ENCODE measurements at places on chromosomes 16 and 17.
A peak's percentile ranks its signal among the peaks of the same experiment; 100 is the strongest.

GRCh38 chr17:52047086-52047485 is 111.4 kb downstream of the CA10 start:
- no peak for DNase-seq

GRCh38 chr17:10360578-10360977 is 12.2 kb downstream of the MYH13 start:
- no peak for DNase-seq

DNA sequence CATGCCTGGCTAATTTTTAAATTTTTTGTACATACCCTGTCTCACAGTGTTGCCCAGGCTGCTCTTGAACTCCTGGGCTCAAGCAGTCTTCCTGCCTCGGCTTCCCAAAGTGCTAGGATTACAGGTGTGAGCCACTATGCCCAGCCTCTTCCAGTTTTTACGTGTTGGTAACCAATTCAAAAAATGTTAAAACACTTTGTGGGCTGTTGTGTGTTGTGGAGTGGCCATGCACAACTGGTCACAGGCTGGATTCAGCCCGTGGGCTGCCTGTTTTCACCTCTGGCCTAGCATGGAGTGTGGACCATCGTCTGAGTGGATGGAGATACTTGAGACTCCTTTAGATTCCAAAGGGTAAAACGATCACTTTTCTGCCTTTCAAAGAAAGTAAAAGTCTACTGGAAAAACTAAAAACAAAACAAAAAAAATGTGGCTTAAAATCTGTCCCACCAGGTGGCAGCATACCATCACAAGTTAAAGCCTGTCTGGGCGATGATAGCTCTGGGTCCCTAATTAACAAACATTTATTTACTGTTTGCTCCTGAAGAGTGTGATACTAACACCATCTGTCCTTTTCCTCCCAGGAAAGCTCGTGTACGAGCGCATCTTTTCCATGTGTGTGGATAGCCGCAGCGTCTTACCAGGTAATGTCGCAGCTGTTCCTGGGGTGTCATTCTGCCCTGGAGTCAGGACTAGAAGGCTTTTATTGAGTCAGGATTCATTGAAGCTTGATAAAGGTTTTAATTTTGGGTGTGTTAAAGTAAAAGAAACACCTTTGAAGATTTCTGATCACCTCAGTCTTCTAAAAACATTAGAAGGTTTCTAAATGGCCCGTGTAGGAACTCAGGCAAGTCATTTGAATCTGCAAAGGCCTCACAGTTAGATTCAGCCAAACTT is 45.8 kb downstream of the VPS35L start:
- DNase-seq, result peak; percentile 58

- DNase-seq, result no peak
These were observed 98.5 kb downstream of the PGS1 start for GRCh38 chr17:78476973-78477372.

- no peak for DNase-seq
These were observed 527.2 kb downstream of the TMEM114 start for GRCh38 chr16:8063159-8063558.

GRCh38 chr16:20401066-20401465 is 3.5 kb downstream of the PDILT start:
- no peak for DNase-seq

GRCh38 chr17:79031996-79032875 is 8.3 kb downstream of the C1QTNF1 start:
- no peak for DNase-seq

DNA sequence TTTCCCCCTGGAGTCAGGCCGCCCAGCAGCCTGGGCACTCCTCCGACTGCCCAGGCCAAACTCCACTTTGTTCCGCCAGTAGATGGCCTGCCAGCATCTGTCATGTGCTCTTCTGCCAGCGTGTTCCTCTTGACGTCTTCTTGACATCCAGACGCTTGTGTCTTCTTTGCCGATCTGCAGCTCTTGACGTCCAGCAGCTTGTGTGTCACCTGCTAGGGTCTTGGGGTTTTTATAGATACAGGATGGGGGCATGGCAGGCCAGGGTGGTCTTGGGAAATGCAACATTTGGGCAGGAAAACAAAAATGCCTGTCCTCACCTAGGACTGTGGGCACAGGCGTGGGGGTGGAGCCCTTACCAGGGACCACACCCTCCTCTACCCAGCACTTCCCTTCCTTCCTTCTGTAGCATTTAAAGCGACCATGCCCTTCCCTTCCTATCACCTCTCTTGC is 88.7 kb downstream of the BMERB1 start:
- no peak for DNase-seq

DNA sequence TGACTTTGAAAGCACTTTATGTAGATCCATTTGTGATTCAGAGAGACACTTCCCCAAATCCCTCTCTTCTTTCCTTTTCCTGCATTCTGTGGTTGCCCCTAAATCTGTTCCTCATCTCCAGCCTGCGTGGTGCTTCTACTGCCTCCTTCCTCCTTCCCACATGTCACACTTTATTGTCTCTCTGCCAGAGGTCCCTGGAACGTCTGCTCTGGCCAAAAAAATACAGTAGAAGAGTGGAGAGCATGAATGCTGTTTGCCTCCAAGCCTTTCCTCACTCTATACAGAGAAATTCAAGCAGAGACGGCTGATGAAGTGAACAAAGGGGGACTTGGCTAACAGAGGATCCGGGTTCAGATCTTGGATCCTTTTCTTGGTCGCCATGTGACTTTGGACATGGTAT is 22.8 kb upstream of the IRX3 start:
- DNase-seq, result no peak

- DNase-seq, result no peak
These were observed 190.1 kb upstream of the TBX2 start for GRCh38 chr17:61209525-61209924.

- DNase-seq, result no peak
These were observed 167.6 kb downstream of the CNTNAP4 start for GRCh38 chr16:76444832-76445231.

DNA sequence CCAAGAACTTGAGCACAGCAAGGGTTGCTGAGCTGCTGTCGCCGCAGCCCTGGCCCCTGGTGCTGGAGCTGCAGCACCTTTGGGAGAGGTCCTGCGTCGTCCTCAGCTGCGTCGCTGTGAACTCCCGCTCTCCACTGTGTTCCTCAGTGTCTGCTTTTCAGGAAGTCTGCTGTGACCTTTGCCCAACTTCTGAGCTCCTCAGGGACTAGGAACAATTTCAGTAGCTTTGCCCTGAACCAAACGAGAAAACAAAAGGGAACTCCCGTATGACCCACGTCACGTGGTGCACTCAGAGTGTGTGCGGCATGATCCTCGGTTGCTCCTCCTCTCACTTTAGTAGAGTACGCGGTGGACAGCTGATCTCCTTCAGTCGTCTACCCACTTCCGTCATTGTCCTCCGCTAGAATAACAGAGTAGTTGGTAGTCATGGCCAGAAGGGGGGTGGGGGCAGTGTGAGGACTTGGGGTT is 44.2 kb downstream of the WDR45B start:
- no peak for DNase-seq

- DNase-seq, result no peak
These were observed 43.0 kb downstream of the TRARG1 start for GRCh38 chr17:1322480-1322879.

GRCh38 chr16:50685462-50686063 is 4.5 kb upstream of the SNX20 start:
- DNase-seq, result no peak

- DNase-seq, result no peak
These were observed 168.0 kb upstream of the IRX3 start for GRCh38 chr16:54454616-54455015.

DNA sequence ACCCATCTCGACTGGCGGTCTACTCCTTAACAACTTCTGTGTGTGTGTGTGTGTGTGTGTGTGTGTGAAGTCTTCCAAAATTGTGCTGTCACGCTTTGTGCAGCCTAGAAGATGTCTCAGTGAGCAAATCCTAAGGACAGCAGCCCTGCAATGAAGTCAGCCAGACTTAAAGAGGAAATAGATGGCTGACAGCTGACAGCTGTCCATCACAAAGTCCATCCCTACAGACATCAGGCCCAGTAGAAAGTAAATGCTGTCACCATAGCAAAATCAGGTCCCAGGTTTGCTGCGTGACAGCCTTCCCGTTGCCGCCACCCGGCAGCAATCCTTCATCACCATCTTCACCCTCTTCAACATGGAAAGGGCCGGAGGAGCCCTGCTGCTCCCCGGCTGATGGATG is 416.0 kb downstream of the SOX9 start:
- no peak for DNase-seq

- peak; percentile 82 for DNase-seq
These were observed 114.0 kb downstream of the C16orf95 start for GRCh38 chr16:87203060-87203656.

- DNase-seq, result no peak
These were observed 63.9 kb downstream of the SHISA9 start for GRCh38 chr16:12965274-12965804.

GRCh38 chr16:84132527-84133285 is 12.3 kb downstream of the HSDL1 start:
- DNase-seq, result no peak

DNA sequence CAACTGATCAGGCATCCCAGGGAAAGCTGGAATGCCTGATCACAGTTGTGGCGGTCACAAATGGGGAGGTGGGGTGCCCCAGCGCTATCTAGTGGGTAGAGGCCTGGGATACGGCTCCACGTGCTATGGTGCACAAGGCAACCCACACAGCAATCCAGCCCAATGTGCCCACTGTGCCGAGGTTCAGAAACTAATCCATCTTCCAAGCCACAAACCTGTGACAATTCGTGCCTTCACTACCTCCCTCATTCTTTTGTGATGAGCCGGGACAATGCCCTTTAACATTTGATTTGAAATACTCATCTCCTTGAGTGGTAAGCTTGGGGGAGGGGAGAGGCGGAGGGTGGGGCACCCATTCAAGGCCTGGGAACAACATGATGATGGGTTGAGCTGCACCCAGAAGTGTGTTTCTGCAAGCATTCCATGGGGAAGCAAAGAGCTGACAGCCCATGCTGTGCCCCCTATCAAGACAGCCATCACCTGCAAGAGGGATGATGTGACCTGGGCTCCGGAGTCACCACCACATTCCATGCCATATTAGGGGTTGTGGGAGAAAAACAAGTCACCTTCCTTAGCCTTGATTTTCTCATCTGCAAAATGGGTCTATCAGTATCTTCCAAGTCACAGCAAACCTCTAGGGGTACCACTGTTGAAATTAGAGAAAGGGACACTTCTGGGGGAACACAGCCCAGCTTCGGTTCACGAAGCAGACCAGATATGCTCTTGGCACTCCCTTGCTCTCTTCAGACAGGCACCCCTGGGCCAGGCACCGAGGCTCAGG is 3.7 kb downstream of the ELOB start:
- DNase-seq, result no peak

DNA sequence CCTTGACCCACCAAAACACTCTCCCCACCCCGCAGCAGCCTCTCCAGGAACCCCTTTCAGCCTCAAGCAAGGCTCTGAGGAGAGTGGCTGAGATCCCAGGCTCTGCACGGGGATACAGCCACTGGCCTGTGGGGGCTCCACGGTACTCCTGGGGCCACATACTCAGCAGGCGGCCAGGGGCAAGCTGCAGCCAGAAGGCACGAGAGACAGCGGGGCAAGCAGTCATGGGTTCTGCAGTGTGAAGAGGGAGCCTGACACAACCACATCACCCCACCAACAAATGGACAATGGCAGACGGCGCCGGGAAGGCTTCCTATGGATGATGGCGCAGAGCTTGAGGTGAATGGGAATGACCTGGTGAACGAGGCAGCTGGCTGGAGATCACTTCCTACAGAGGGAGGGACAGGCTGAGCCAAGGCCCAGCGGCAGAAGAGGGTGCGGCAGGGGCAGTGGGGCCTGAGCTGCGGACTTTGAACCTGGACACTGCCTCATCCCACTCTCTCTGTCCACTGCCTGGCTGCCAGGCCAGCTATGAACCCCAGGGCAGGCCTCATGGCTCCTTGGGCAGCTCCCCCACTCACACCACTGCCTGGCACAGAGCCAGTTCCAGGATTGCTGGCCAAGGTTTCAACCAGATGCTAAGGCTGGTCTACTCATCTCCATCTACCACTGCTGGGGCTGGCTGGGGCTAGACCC is 10.8 kb upstream of the BCAR1 start:
- DNase-seq, result no peak

GRCh38 chr16:11449716-11450115 is 104.5 kb downstream of the RMI2 start:
- no peak for DNase-seq

GRCh38 chr16:2091547-2092255 is 43.9 kb downstream of the TSC2 start:
- DNase-seq, result no peak

DNA sequence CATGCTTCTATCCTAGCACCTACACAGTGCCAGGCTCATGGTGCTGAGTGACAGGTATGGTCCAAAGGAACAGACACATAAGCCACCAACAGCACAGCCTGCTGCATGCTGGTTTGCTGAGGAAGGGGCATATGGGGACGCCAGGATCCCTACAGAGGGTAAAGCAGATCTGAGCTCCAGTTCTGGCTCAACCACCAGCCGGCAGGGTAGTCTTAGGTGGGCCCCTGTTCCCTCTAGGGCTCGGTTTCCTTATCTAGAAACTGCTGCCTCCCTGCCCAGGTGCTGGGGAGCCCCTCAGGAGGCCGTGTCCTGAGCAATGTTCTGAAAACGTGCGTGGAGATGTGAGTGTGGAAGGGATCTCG is 24.2 kb upstream of the MRPS23 start:
- DNase-seq, result no peak

DNA sequence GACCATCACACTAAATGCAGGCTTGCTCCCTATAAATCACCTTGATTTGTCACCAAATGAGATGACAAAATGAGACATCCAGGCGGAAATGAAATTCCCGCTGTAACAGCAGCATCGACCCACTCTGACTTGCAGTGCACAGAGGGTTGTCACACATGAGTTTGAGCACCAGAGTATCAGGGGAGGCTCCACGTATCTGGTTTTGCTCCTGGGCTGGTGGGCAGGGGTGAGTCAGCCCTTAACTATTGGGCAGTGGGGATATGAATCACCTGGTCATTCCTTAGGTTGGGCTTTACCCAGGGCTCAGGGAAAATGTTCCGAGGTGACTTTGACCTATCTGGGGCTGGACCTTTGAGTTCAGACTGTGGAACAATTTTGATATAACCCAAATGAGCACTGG is 245.2 kb upstream of the CCL2 start:
- DNase-seq, result no peak

DNA sequence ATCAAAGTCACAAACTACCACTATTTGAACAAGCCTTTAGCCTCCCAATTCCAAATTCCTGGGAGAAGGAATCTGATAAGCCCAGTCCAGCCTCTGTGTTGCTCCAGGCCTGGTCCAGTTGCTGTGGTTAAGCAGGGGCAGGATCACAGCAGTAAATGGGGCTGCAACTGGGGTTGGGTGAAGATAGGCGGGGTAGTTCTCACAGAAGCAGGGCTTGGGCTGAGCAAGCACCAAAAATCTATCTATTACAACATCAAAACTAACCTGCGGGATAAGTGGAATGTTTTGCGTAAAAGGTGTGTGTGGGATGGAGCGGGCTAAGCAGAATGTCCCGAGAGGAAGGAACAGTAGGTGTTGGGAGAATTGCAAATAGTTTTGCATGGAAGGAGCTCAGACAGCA is 23.0 kb upstream of the RNF135 start:
- DNase-seq, result no peak

DNA sequence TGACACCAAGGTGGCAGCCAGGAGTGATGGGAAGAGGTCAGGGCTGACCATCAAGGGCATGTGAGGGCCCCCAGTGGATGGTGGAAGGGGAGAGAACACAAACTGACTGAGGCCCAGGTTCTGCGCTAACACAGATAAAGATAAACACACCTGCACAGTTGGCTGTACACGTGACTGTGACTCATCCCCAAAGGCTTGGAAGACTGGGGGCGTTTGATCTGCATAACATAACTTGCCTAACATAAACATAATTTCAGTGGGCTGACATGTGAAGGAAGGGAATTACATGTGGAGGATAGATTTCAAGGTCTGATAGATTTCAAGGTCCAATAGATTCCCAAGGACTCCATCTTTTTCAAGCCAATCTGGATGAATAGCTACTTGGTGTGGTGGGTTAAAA is 100.9 kb upstream of the TNRC6C start:
- no peak for DNase-seq

- no peak for DNase-seq
These were observed 17.3 kb downstream of the C17orf100 start for GRCh38 chr17:6668727-6669425.

Measured in RKO (cell line).